ENCODE measurements at places on chromosomes 6 and 20. TPM values are rescaled to one million over a fixed set of nuclear protein-coding genes. Genes with fewer than 3 reads are reported as not detected.

The CBLN4 gene
- 0.26 TPM for total RNA-seq

DNA sequence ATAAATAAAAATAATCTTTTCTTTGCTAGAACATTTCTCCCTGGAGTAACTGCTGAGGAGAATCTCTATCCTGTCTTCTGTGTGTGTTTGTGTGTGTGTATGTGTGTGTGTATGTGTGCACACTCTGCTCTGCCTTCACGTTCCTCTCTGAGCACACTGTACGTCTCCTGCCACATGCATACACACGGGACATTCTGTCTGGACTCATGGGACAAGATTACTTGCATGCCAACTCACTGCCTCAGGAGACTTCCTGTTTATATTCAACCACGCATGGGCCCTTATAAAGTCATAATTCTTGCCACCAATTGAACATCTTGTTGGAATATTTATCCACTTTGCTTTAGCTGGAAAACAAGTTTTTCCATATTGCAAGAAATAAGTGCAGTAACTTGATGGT lies 930.6 kb downstream of the KIF16B start:
- H3K36me3 ChIP-seq: no peaks in the 10 kb centered on the region
- no peak overlapping the region for H3K4me3 ChIP-seq
- H3K27ac ChIP-seq: no peak overlapping the region
- no peaks in the 10 kb centered on the region for H3K4me1 ChIP-seq

The MLIP gene
- total RNA-seq: 0.70 TPM

DNA sequence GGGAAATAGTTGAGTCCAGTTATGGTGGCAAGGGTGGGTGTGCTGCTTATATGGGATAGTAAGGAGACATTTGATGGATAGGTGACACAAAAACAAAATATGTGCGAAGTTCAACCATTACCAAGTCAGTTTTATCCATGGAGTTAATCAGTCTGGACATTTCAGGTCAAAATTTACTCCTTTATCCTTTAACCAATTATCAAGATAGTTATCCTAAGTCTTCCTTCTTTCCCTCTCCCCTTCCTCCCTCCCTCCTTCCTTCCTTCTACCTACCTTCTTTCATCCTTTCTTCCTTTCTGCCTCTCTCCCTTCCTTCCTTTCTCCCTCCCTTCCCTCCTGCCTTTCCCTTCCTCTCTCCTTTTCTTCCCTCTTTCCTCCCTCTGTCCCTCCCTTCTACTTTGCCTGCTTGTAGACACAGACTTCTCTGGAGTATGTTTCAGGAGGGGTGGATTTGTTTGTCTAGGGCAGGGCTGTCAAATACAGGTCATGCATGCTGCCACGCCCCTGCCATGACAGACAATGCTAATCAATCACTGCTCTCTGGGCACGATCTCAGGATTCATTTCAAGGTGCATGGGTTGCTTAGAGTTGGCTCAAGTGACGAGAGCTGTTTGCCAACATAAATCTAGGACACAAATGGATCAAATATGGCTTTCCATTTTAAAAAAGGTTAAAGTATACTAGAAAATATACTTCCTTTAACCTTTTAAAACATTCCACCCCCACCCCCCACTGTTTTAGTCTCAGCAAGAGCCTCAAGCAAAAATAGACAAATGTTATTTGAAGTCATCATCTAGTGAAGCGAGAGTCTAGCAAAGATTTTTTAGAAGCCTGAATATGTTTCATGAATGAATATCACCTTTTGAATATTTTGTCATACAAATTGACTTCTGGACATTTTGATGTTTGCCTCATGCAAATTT lies 281.6 kb upstream of the CITED2 start:
- no peaks in the 10 kb centered on the region for H3K4me1 ChIP-seq
- DNase-seq: no peak
- H3K27ac ChIP-seq: no peak overlapping the region
- no peak overlapping the region for H3K4me3 ChIP-seq
- H3K27me3 ChIP-seq: no peaks in the 10 kb centered on the region
- H3K36me3 ChIP-seq: no peaks in the 10 kb centered on the region

The BMP7 gene
- 0.67 TPM for total RNA-seq

Measured in left lung (tissue), 14 donors.